ENCODE measurements at places on chromosomes 2 and 18.
A peak's percentile ranks its signal among the peaks of the same experiment; 100 is the strongest.

- no peak for DNase-seq
Measured at GRCh38 chr2:188956961-188957360, 17.2 kb upstream of the COL3A1 start.

GRCh38 chr2:67604360-67604759 is 207.2 kb downstream of the ETAA1 start:
- no peak for DNase-seq

- no peak for DNase-seq
Measured at GRCh38 chr2:166238176-166238575, 110.4 kb upstream of the SCN1A start.

DNA sequence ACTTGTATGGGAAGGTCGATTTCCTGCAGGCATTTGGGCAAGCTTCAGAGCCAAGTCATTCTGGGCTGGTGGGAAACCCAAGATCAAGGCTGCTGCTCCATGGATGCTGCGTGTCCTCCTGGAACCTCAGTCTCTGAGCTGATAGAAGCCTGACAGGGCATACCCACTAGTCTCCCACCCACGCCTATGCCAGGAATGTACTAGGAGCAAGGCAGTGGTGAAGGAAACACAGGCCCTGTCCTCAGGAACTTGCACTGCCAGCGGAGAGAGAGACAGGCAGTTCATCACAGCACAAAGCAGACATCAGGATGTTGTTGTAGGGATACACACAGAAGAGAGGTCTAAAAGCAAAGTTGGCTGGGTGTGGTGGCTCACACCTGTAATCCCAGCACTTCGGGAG is 84.2 kb downstream of the PLB1 start:
- no peak for DNase-seq

DNA sequence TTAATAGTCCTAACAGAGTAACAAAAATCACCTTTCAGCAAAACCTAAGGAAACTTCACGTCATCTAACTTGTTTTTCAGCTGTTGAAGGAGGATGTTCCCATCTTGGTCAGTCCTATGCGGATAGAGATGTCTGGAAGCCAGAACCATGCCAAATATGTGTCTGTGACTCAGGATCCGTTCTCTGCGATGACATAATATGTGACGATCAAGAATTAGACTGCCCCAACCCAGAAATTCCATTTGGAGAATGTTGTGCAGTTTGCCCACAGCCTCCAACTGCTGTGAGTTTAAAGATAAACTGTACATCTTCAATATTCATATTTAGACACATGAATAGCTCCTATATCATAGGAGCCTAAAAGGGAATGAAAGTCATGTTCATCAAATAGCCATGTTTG is 10.5 kb downstream of the COL3A1 start:
- DNase-seq, result no peak

- DNase-seq, result no peak
Measured at GRCh38 chr2:43524177-43524965, 71.5 kb downstream of the THADA start.

DNA sequence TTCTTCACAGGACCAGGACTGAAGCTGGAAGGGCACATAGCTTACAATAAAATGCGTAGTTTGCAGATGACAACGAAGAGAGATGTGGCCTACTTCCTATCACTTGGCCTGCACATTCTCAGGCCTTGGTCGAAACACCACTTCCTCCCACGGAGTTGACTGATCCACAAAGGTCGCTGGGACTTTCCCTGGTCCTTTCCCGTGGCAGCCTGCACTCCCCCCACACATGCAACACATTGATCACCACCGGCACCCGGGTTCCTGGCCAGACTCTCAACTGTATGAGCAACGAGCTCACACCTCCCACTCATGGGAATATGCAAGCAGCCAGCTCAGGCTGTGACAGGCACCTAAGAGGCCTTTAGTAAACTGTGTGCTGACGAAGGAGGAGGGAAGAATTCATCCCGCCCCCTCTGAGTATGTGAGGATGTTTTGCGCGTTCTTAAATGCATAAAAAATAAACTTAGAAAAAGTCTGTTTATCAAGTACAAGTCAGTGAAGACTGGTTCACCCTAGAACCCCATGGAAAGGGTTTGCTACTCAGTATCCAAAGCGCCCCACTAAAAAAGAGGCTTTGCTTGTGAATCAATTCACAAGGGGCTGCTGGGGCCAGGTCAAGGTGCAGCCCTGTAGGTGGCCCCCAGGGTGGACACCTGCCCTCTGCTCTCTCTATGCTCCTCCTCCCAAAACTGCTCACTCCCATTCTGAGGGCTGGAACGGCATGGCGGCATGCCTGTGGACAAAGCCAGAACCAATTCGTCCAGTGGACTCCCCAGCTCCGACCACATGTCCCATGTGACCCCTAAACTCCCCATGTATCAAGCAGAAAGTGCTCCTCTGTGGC is 154.3 kb downstream of the EIPR1 start:
- no peak for DNase-seq

- no peak for DNase-seq
Measured at GRCh38 chr2:112634153-112634873, 11.4 kb upstream of the SLC20A1 start.

DNA sequence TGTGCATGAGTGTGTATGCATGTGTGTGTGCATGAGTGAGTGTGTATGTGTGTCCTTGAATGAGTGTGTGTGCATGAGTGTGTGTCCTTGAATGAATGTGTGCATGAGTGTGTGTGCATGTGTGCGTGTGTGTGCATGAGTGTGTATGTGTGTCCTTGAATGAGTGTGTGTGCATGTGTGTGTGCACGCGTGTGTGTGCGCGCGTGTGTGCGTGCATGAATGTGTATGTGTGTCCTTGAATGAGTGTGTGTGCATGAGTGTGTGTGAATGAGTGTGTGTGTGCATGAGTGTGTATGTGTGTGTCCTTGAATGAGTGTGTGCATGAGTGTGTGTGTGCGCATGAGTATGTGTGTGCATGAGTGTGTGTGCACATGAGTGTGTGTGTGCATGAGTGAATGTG is 271.9 kb downstream of the RNF144A start:
- no peak for DNase-seq

DNA sequence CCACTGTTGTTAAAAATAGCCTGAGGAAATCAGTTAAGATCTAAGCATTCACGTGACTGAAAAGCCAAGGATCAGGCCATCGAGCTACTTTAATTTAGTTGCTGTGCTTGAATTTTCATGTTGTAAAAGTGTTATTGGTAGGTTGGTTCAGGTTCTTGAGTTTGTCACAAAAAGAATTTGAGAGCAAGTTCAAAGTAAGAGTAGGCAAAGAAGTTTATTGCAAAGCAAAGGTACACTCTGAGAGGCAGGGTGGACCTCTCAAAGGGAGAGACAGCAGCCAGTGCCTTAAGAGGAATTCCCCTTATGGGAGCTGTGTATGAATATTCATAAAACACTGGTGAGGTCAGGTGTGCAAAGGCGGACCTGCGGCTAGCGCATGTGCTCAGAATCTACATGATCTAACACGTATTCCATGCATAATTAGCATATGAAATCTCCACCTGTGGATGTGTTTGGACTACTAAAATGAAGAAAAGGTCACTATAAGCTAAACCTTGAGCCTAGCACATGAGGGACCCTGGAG is 236.5 kb downstream of the NDUFA10 start:
- DNase-seq, result no peak

DNA sequence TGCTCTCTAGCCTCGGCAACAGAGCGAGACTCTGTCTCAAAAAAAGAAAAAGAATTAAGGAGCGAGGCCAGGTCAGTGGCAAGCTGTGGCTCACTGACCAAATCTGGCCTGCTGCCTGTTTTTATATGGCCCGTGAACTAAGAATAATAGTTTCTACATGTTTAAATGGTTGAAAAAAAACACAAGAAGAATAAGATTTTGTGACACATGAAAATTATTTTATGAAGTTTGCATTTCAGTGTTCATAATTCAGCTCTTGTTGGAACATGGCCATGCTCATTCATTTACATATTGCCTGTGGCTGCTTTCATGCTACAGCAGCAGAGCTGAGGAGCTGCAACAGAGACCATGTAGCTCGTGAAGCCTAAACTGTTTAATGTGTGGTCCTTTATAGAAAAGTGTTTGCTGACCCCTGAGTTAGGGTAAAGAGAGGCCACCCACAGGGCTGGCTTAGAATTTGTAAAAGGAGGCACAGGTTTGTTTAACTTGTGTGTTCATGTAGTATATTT is 59.5 kb downstream of the MFSD6 start:
- no peak for DNase-seq

GRCh38 chr2:45813003-45813941 is 161.8 kb downstream of the PRKCE start:
- no peak for DNase-seq

DNA sequence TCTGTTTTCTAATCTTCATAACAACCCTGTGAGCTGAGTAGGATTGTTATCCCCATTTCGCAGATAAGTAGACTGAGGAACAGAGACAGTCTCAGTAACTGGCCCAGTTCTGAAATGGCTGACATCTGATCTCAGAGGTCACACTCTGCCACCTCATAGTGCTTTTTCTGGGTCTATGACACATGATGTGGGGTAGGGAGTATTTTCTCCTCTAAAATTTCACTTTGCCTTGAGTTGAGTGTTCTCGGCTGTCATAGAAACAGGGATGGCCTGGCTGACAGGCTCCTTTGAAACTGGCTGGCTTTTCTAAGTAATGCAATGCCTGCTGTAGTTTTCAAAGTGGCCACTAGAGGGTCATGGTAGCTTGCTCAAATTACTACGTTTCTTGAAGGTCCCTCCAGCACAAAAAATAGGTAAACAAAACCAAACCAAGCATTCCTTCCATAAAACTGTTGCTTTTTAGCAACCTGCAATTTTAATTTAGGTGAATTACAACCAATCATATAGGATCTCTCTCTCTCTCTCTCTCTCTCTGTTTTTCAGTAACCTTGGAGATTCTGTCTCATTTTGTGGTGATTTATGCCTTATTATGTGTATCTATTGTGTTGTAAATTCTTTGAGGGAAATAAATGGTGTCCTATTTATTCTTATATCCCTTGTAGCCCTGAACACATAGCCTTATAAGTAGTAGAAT is 84.2 kb upstream of the TTN start:
- DNase-seq, result peak; percentile 76

- no peak for DNase-seq
Measured at GRCh38 chr18:3236470-3236869, 11.1 kb upstream of the MYL12A start.

DNA sequence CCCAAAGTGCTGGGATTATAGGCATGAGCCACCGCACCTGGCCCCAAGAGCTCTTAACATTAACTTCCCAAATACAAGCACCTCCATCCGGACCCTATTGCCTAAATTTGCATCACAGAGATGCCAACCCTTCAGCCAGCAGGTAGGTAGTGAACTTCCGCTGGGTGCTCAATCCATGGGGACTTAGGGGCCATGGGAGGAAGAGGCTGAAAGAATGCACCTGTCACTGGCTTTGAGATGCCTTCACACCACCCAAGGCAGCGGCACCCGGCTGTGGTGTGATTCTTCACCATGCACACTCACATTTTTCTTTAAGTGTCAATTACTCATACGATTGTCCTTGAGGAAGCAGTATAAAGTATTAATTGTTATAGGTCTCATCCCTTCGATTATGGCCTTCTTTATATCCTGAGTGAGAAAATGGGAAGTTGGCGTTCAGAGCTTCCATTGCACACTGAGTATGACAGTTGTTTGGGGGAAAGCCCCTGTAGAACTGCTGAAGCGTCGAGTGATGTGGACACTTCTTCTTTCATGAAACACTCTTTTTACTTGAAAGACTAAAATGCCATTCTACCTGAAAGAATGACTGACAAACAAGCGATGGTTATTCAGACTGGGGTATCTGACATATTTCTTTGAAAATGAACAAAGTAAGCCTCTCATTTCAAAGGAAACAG is 51.8 kb upstream of the BIN1 start:
- no peak for DNase-seq

GRCh38 chr18:27948986-27949385 is 227.9 kb downstream of the CDH2 start:
- DNase-seq, result no peak

GRCh38 chr2:85061896-85062295 is 71.3 kb upstream of the TCF7L1 start:
- no peak for DNase-seq

- no peak for DNase-seq
Measured at GRCh38 chr2:102520009-102520408, 47.0 kb downstream of the SLC9A4 start.

- DNase-seq, result no peak
Measured at GRCh38 chr18:37551846-37552245, 13.8 kb downstream of the CELF4 start.

- DNase-seq, result no peak
Measured at GRCh38 chr2:238166391-238167343, 7.9 kb downstream of the ERFE start.

DNA sequence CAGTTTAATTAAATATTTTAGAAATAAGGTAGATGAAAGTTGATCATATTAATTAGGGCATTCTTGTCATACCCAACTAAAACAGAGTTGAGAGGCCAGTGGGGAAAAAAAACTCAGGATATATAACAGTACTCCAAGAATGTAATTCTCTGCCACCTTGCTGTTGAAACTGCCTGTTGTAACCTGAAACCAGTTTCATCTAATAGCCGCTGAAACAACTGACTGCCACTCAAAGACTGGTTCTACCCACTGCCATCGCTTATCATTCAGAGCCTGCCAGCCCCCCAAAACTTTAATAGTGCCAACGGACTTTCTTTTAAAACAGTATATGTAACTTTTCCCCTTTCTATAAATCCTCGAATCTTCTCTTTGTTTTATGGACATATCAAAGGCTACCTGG is 37.7 kb upstream of the FSIP2 start:
- no peak for DNase-seq

DNA sequence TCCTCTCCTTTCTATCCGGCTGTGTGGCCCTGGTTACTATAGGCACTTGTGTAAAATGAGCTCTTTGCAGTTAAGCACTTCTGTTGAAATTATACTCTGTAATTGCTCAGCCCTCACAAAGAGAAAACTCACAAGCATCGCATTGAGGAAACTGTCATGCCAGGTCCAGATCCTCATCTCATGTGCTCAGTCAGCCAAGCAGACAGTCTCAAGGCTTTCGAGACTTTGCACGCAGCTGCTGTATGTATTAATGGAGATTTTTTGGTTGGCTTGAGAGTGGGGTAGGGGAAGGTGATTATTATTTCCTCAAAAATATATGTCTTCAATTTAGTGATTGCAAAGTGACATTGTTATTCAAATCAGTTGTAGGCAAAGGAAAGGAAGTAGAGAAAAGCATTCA is 33.0 kb upstream of the PHLPP1 start:
- DNase-seq, result no peak

DNA sequence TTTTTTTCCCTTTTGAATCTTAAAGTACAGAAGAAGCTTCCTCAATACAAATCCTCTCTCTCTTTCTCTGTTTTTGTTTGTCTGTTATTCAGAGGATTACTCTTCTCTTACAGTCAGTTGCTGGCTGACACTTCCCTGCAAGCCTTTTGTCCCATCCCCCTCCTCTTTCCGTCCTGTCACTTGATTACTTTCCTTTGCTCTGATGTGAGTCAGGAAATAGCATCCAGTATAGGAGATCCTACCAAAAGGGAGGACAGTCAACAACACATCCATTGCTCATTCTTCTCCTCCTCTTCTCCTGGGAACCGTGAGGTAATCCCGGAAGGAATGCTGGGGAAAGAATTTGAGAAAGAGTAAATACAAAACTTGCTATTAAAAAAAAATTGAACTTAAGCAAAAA is 79.3 kb upstream of the SCN7A start:
- no peak for DNase-seq

Data from KG1 (cell line).